ELF-1 (cell line): ENCODE measurements at places on chromosomes 7 and 10.
A peak's percentile ranks its signal among the peaks of the same experiment; 100 is the strongest.

GRCh38 chr7:26201247-26202018 is at the start of gene CBX3:
TSS of gene CBX3 (plus strand) at chr7:26201745. CDS start at chr7:26202999, 1,254 bp downstream.
- peak; percentile 97 for DNase-seq

- DNase-seq: no peak
These were observed 676.3 kb upstream of the KCND2 start for GRCh38 chr7:119596651-119597050.

- DNase-seq: peak; percentile 72
These were observed 231.5 kb upstream of the NRP1 start for GRCh38 chr10:33566001-33566400.

DNA sequence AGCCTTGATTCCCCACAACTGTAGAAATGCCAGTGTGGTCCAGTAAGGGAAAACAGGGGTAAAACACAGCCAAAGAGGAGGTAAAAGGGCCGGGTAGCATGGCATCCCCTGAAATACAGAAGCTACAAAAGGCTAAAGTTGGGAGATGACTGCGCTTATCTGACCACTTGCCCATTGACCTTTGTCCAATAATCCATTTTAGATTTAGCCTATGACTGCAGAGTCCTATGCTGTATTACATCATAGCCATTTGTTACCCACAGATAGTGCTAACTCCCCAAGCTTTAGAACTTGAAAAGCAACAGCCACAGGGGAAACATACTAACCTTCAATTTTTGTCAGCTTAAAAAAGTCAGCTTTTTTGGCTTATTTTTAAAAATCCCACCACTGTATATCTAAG is 26.2 kb downstream of the MTPN start:
- DNase-seq: no peak

GRCh38 chr7:73983437-73984164 is 44.4 kb upstream of the ELN start:
- no peak for DNase-seq

GRCh38 chr10:23373156-23373555 is 28.6 kb upstream of the C10orf67 start:
- DNase-seq: no peak

- no peak for DNase-seq
These were observed 3.4 kb downstream of the SCIN start for GRCh38 chr7:12573885-12574284.

DNA sequence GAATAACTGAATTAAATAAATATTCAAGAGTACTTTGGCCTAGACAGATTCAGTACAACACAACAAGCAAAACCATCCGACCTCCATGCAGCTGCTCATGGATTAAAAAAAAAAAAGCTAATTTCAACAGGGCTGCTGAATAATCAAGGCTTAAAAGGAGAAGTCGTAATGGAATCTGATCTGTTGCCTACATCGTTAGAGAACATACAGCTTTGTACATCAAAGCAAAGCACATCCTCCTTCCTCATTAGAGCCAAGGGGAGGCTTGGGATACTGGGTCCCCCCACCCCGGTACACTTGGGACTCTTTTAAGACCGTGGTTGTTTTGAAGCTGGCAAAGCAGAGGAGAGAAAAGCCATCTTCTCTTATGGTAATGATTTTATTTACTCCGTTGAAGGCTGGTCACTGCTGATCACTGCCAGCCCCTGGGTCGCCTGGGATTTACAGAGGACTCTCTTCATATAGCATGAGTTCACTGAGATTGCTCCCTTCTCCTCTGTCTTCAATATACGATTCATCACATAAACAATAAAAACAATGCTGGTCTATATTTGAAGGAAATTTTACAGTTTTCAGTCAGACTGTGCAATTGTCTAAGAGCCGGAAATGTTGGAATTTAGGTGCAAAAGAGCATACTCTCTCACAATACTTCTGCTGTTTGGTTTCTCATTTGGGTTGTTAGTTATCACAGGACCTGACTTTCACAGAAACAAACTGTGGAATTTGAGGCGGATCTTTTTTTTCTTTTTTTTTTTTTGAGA is 148.8 kb downstream of the FAM107B start:
- DNase-seq: no peak

- DNase-seq: no peak
These were observed 74.2 kb downstream of the TYW1B start for GRCh38 chr7:72753781-72754180.

DNA sequence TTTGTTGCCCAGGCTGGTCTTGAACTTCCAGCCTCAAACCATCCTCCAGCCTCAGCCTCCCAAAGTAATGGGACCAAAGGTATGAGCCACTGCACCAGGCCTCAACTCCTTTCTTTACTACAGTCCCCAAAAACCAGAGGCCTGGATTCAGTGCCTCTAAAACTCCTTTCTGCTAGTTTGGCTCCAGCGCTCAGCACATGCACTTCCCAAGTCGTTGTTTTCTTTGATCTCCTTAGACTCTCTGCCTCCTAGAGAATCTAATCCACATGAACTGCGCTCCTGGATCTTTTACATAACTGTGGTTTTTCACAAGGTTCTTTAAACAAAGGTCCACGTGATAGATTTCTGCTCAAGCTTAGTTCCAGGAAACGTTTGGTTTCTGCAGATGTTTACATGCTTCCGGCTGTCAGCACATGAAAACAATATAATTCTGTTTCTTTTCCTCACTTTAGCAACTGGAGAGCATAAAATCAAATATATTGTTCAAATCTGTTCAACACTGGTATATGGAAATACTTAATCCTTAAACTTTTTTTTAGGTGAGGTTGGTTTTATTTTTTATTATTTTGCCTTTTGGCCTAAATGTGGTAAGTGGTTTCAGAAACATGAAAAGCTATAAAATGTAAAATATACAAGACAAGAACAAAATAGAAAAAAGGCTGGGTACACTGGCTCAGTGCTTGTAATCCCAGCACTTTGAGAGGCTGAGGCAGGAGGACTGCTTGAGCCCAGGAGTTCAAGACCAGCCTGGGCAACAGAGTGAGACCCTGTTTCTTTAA is 270.5 kb upstream of the MKLN1 start:
- DNase-seq: no peak

- peak; percentile 78 for DNase-seq
These were observed 606.9 kb downstream of the POM121L12 start for GRCh38 chr7:53642361-53642760.
